ENCODE measurements at places on chromosomes 2 and 18. TPM values are rescaled to one million over a fixed set of nuclear protein-coding genes. Genes with fewer than 3 reads are reported as not detected.

The ACVR1 gene
- 27.6 TPM for total RNA-seq

The LTBP1 gene
- 12.5 TPM for total RNA-seq

The TACR1 gene
- total RNA-seq, result not detected

The C2orf15 gene
- total RNA-seq, result 1.5 TPM

The TBR1 gene
- not detected for total RNA-seq

The MBP gene
- total RNA-seq, result 88.8 TPM

The BCL2 gene
- 0.72 TPM for total RNA-seq

The ZSWIM2 gene
- total RNA-seq, result not detected

The DSC2 gene
- total RNA-seq, result 2.7 TPM

The COL4A3 gene
- 0.18 TPM for total RNA-seq

The NT5C1B gene
- total RNA-seq, result not detected

- H3K4me1 ChIP-seq, result no peaks in the 10 kb centered on the region
- H3K27me3 ChIP-seq, result no peaks in the 10 kb centered on the region
- no peaks in the 10 kb centered on the region for H3K36me3 ChIP-seq
- no peak overlapping the region for H3K4me3 ChIP-seq
Observed at GRCh38 chr2:11099122-11100065, 55.9 kb upstream of the SLC66A3 start.

DNA sequence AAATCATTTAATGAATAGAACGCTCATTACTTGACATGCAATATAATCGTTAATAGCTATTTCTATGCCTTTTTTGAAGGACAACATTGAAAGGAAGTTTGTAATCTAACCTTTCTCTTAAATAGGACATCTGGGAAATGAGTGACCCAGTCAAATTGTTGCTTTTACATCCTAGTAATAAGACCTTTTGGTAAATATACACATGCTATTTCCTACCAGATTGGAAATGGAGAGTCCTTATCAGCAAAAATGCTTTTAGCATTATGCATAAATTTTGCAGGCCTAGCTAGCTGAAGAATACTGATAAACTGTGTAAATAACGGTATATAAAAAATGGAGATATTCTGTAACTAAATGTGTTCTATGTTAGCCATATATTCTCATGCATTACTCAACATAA lies 567.3 kb upstream of the DSEL start:
- no peaks in the 10 kb centered on the region for H3K4me1 ChIP-seq
- no peak for DNase-seq
- no peak overlapping the region for H3K4me3 ChIP-seq
- H3K36me3 ChIP-seq, result no peaks in the 10 kb centered on the region

DNA sequence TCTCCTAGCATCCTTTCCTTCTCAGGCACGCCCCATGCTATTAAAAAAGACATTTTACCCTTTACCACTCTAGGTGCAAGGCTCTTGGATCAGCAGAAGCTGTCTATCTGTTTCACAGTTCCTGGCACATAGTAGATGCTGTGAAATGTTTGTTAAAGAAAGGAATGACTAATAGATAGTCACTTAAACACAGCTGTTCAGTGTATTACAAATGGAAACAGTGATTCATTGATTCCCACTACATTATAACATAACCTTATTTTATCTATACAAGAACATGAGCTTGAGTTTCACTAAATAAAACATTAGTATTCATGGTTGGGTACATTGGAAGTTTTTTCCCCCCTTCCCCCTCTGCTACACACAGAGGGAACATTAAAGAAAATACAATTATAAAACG lies 142.1 kb downstream of the ASXL3 start:
- no peak overlapping the region for H3K4me3 ChIP-seq
- no peaks in the 10 kb centered on the region for H3K36me3 ChIP-seq
- no peak overlapping the region for H3K27ac ChIP-seq
- no peaks in the 10 kb centered on the region for H3K27me3 ChIP-seq
- DNase-seq, result peak; percentile 17

- H3K36me3 ChIP-seq, result no peaks in the 10 kb centered on the region
- H3K27ac ChIP-seq, result no peak overlapping the region
- no peaks in the 10 kb centered on the region for H3K27me3 ChIP-seq
Observed at GRCh38 chr2:27958711-27959378, 68.3 kb downstream of the BABAM2 start.

- H3K27me3 ChIP-seq, result no peaks in the 10 kb centered on the region
Observed at GRCh38 chr2:181483211-181483610, 26.0 kb downstream of the ITGA4 start.

DNA sequence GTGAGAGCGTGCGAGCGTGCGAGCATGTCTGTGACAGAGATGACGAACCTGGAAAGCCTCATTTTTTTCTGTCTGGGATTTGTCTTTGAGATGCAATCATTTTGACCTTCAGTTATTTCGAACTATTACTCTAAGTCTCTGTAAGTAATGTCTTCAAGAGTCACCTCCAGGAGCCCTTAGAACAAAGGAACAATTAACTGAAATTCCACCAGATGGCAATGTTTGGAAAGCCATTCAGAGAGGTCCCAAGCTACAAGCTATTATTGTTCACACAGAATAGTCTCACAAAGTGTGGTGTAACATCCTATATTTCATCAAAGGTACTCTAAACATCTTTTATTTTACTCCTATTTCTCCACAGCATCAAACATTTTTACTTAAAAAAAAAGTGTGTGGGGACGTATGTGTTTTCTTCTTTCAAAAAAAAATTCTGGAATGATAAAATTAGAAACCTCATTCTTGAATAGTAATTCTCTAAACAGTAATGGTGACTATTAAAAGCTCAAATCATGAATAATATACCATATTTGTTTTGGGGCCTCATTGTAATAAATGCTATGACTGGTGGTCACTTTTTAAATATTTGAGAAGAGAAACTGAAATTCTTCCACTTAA lies 35.1 kb upstream of the MAPRE2 start:
- H3K36me3 ChIP-seq, result no peaks in the 10 kb centered on the region
- no peaks in the 10 kb centered on the region for H3K4me1 ChIP-seq
- peak; percentile 46 for DNase-seq
- no peak overlapping the region for H3K27ac ChIP-seq
- no peaks in the 10 kb centered on the region for H3K27me3 ChIP-seq
- H3K4me3 ChIP-seq, result no peak overlapping the region

- H3K4me1 ChIP-seq, result no peaks in the 10 kb centered on the region
- no peak overlapping the region for H3K27ac ChIP-seq
- no peaks in the 10 kb centered on the region for H3K27me3 ChIP-seq
- no peaks in the 10 kb centered on the region for H3K36me3 ChIP-seq
- peak overlapping the region; percentile 59 for H3K4me3 ChIP-seq
Observed at GRCh38 chr18:31723990-31724711, 36.5 kb downstream of the SLC25A52 start.

- no peak for DNase-seq
- H3K4me1 ChIP-seq, result no peaks in the 10 kb centered on the region
- peaks cover 9% of the 10 kb centered on the region for H3K27me3 ChIP-seq
- no peaks in the 10 kb centered on the region for H3K36me3 ChIP-seq
- H3K27ac ChIP-seq, result no peak overlapping the region
Observed at GRCh38 chr2:8456151-8457091, 225.4 kb upstream of the ID2 start.

DNA sequence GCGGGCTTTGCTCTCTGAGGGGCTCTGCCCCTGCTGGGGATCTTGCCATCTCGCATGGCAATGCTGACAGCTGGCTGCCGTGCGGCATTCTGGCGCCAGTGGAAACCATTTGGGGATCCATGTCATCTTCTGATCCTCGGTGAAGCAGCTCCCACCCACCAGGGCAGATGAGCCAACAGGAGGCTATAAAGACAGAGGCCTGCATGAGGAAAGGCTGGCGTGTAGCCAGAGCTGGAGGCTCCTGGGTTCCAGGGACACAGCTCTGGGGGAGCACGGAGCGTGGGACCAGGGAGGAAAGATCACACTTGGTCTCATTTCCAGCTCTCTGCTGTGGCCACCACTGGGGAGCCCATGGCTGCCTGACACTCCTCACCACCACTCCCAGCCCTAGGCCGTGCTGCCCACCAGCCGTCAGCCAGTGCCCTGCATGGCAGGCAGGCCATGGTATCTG lies 145.8 kb downstream of the ZFP36L2 start:
- no peaks in the 10 kb centered on the region for H3K27me3 ChIP-seq
- H3K27ac ChIP-seq, result peak overlapping the region; percentile 51
- H3K36me3 ChIP-seq, result no peaks in the 10 kb centered on the region

- H3K27me3 ChIP-seq, result no peaks in the 10 kb centered on the region
- DNase-seq, result no peak
- H3K36me3 ChIP-seq, result no peaks in the 10 kb centered on the region
- peaks cover 14% of the 10 kb centered on the region for H3K4me1 ChIP-seq
- H3K27ac ChIP-seq, result no peak overlapping the region
- H3K4me3 ChIP-seq, result no peak overlapping the region
Observed at GRCh38 chr2:120771781-120772208, 36.1 kb downstream of the GLI2 start.

- no peaks in the 10 kb centered on the region for H3K27me3 ChIP-seq
- H3K36me3 ChIP-seq, result no peaks in the 10 kb centered on the region
- DNase-seq, result no peak
- no peak overlapping the region for H3K27ac ChIP-seq
- H3K4me3 ChIP-seq, result no peak overlapping the region
Observed at GRCh38 chr2:201785135-201785534, 4.4 kb upstream of the ALS2 start.

GRCh38 chr18:79588636-79589481 lies 90.7 kb upstream of the CTDP1 start:
- no peaks in the 10 kb centered on the region for H3K36me3 ChIP-seq
- peaks cover 10% of the 10 kb centered on the region for H3K27me3 ChIP-seq
- no peak overlapping the region for H3K4me3 ChIP-seq
- H3K27ac ChIP-seq, result no peak overlapping the region
- DNase-seq, result no peak
- peaks cover 8% of the 10 kb centered on the region for H3K4me1 ChIP-seq

- no peak overlapping the region for H3K27ac ChIP-seq
- no peak for DNase-seq
Observed at GRCh38 chr2:28613186-28613585, 117.3 kb downstream of the PLB1 start.

DNA sequence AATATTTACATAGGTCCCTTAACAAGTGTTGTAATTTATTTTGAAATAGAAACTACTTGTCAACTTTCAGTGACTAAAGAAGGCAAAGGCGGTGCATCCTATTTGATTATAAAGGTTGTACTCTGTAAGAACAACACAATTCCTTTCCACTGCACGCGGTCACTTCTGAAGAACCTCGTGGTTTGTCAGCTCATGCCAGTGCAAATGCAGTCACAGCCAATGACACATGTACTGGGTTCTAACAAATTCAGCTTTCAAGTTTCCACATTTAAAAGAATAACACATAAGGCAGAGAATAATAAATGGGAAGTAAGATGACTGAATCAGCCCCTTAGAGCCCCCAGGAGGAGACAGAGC lies 39.7 kb downstream of the CYB5A start:
- DNase-seq, result no peak
- H3K27ac ChIP-seq, result no peak overlapping the region
- H3K36me3 ChIP-seq, result no peaks in the 10 kb centered on the region
- no peak overlapping the region for H3K4me3 ChIP-seq

DNA sequence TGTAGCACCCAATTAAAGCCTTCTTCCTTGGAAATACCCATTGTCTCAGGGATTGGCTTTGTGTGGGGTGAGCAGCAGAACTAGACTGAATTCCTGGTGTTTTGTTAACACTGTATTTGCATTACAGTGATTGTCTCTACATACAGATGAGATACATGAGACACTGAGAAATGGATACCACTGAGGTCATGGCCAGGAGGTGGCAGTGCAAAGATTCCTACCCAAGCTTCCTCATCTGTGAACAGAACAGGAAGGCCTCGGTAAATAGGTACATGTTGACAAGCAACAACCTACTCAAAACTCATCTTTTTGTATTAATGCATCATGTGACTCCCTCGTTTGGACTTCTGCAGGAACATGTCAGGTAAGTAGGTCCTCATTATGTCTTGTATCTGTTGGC lies 445.8 kb upstream of the RGPD4 start:
- H3K36me3 ChIP-seq, result no peaks in the 10 kb centered on the region
- DNase-seq, result no peak
- no peaks in the 10 kb centered on the region for H3K4me1 ChIP-seq
- H3K27ac ChIP-seq, result no peak overlapping the region

DNA sequence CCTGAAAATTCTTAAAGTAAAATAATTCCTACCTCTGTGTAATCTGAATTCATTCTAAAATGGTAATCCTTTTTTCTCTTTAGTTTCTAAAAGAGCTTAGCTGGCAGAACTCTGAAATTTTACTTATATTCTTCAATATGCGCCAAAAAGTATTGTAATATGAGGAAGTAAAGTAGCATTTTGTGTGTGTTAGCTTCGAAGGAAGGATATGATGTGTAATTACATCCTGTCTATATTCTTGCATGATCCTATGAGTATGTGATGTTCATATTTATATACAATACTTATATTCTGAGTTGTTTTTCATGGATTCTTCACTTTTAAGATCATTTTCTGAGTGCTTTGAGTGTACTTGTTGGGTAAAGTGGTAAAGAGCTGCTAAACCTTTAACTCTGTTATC lies 402.9 kb upstream of the PKDCC start:
- DNase-seq, result no peak
- no peak overlapping the region for H3K4me3 ChIP-seq
- no peaks in the 10 kb centered on the region for H3K4me1 ChIP-seq
- no peak overlapping the region for H3K27ac ChIP-seq

DNA sequence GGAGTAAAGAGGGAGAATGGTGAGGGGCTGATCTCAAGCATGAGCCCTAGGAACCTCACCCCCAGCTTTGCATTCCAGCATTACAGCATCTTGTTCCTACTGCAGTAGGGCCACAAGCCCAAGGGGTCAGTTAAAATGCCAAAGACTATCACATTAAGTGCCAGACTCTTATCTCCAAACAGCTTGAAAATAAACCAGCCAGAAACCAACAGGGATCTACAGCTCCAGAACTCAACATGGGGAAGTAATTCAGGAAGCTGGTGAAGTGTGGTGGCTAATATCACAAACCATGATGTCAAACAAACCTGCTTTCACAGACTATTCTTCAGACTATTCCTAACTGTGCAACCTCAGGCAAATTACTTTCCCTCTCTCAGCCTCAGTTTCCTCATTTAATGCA lies 278.3 kb downstream of the TNS1 start:
- no peaks in the 10 kb centered on the region for H3K36me3 ChIP-seq
- H3K27me3 ChIP-seq, result no peaks in the 10 kb centered on the region
- DNase-seq, result no peak
- H3K4me1 ChIP-seq, result no peaks in the 10 kb centered on the region
- no peak overlapping the region for H3K27ac ChIP-seq
- no peak overlapping the region for H3K4me3 ChIP-seq

- no peaks in the 10 kb centered on the region for H3K27me3 ChIP-seq
- no peak for DNase-seq
- no peak overlapping the region for H3K27ac ChIP-seq
- no peaks in the 10 kb centered on the region for H3K4me1 ChIP-seq
Observed at GRCh38 chr2:156581280-156581679, 145.1 kb downstream of the GPD2 start.

- no peak overlapping the region for H3K27ac ChIP-seq
- H3K4me1 ChIP-seq, result no peaks in the 10 kb centered on the region
- H3K4me3 ChIP-seq, result no peak overlapping the region
- H3K36me3 ChIP-seq, result no peaks in the 10 kb centered on the region
Observed at GRCh38 chr2:83587309-83587708, 871.8 kb downstream of the SUCLG1 start.

DNA sequence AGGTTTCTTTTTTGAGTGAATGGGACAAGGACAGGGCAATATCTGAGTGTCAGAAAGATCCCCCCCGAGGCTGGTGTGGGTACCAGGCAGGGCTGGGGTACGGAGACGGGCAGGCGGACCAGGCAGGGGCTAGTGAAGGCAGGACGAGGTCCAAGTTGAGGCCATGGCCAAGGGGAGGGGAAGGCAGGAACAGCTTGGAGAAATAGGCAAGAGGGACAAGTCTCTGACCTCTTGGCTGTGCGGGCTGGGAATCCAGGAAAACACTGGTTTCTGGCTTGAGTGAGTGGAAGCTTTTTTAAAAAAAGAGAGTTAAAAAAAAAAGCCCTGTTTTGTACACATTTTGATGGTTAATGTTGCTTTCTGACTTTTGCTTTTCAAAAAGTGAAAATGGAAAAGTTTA lies 30.3 kb downstream of the ASAP2 start:
- peak overlapping the region; percentile 100 for H3K27ac ChIP-seq
- H3K36me3 ChIP-seq, result no peaks in the 10 kb centered on the region
- peaks cover 97% of the 10 kb centered on the region for H3K4me1 ChIP-seq
- peak overlapping the region; percentile 38 for H3K4me3 ChIP-seq
- DNase-seq, result no peak
- no peaks in the 10 kb centered on the region for H3K27me3 ChIP-seq
